Stimulated activated CD4-positive, alpha-beta T cell treated with anti-CD3 and anti-CD28 coated beads, Interleukin-12 subunit alpha, Interleukin-12 subunit beta, amount 100 ng/mL, for 48 hours (primary cell): ENCODE measurements at places on chromosomes 4 and X.

DNA sequence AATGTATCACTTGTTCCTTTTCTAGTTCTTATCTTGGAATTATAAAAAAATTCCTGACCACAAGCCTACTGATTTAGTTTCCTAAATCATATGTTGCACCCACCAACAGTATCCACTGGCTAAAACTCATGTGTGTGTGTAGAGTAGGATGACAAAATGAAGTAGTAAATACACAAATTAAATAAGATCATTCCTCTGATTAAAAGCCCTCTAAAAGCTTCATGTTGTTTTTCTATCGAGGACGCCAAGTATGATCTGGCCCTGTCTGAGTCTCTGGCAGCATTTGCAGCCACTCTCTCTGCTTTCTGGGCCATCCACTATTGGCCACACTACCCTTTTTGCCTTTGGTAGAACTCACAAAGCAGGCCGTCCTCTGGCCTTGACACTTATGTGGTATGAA, 183.4 kb downstream of the PACRGL start:
- DNase-seq = no peak

DNA sequence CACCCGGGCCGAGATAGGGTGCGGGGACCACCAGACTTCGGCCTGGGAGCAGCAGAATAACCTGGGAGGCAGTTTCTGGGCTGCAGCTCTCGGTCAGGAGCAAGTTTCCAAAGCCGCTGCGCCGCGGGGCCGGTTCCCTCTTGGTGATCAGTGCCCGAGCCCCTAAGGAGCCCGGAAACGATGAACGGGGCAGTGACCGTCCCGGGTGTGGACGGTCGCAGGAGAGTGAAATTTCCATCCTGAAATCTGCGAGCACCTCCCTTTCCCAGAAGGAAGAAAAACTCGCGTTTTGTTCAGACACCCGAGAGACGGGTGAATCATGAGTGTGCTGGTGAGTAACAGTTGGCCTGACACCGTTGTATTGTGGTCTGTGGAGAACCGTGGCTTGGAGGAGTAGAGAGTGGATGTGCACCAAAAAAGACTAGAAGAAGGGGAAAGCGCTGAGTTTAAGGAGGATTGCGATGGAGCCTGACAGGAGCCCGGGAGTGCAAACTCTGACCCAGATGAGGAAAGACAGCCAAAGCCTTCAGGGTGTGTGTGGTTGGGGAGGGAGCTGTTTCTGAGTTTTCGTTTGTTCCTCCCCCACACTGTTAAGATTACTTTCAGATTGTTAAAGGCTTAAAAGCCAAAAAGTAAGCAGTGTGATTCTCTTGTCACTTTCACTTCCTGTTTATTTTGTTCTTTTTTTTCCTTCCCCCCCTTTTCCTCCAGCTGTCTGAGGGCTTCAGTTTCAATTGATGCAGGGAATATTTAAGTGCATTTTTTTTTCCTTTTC, 828 bp downstream of the MCUB start:
- peak; percentile 45 for DNase-seq

- no peak for DNase-seq
These were observed 265.0 kb downstream of the ARHGAP10 start for GRCh38 chr4:147996859-147997258.

- DNase-seq = no peak
These were observed 580.4 kb upstream of the ADGRL3 start for GRCh38 chr4:60619531-60620305.

DNA sequence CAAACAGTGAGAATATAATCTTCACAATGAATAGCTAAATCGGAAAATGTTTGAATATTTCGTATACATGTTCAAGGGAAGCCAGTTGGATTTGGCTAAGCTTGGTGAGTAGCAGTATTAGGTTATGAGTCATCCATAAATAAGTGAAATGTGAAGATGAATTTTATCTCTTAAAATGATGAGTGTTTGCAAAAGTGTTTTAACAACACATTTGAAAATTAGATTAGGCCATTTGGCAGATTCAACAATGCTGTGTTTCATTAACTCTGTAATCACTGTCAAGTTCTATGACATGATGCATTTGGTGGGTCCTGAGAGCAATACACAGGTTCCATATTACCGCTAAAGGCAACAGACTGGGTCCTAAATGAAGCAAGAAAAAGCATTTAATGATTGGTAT, 301.9 kb upstream of the PRPS2 start:
- no peak for DNase-seq

- no peak for DNase-seq
These were observed 52.3 kb downstream of the TMPRSS11B start for GRCh38 chr4:68193194-68193593.

DNA sequence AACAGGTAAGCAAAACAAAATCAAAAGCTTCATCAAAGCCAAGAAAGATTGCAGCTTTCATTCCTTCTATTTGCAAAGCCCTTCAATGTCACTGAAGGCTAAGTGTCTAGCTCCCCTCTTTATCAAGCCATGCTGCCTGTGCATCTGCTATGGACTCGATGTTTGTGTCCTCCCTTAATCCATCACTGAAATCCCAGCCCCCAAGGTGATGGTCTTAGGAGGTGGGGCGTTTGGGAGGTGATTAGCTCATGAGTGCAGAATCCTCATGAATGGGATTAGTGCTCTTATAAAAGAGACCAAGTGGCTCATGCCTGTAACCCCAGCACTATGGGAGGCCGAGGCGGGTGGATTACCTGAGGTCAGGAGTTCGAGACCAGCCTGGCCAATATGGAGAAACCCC, 6.9 kb upstream of the TRIM2 start:
- no peak for DNase-seq

GRCh38 chr4:69154021-69154420, 57.7 kb downstream of the UGT2B7 start:
- DNase-seq = no peak

- no peak for DNase-seq
These were observed 54.6 kb upstream of the GUCY1A1 start for GRCh38 chr4:155612074-155612473.

GRCh38 chr4:79833857-79834256, 239.2 kb downstream of the ANTXR2 start:
- no peak for DNase-seq

GRCh38 chr4:16196482-16197393, 29.5 kb downstream of the TAPT1 start:
- no peak for DNase-seq

DNA sequence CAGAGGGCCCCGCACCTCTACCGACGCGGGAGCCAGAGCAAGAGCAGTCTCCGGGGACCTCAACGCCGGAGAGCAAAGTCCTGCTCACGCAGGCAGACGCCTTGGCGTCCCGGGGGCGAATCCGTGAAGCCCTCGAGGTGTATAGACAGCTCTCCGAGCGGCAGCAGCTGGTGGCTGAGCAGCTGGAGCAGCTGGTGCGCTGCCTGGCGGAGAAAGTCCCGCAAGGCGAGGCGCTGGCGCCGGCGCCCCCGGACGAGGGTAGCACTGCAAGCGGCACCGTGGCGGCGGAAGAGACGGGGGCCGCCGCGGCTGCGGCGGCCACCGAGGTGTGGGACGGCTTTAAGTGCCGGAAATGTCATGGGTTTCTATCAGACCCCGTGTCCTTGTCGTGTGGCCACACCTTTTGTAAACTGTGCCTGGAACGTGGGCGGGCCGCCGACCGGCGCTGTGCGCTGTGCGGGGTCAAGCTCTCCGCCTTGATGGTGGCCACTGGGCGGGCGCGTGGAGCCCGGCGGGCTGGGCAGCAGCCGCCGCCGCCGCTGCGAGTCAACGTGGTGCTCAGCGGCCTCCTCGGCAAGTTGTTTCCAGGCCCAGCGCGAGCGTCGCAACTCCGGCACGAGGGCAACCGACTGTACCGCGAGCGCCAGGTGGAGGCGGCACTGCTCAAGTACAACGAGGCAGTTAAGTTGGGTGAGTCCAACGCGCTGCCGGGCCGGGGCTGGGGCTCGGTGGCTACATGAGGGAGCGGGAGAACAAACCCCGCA, 672 bp downstream of the LONRF3 start:
- no peak for DNase-seq
